CD14-positive monocyte (primary cell): ENCODE measurements at places on chromosomes 1 and 21. TPM values are rescaled to one million over a fixed set of nuclear protein-coding genes. Genes with fewer than 3 reads are reported as not detected.

Gene FAM110D
- polyA plus RNA-seq: not detected

- H3K36me3 ChIP-seq: peaks cover 22% of the 10 kb centered on the region
- peak overlapping the region; percentile 98 for H3K27ac ChIP-seq
- DNase-seq: no peak
- peak overlapping the region; percentile 59 for H3K4me3 ChIP-seq
- peaks cover 38% of the 10 kb centered on the region for H3K4me1 ChIP-seq
These were observed 598 bp upstream of the ADIPOR1 start for GRCh38 chr1:202958544-202959275.

Gene RPTN
- polyA plus RNA-seq: not detected in 2 replicates

GRCh38 chr1:109133815-109134214, 19.9 kb downstream of the ELAPOR1 start:
- no peaks in the 10 kb centered on the region for H3K27me3 ChIP-seq
- H3K36me3 ChIP-seq: no peaks in the 10 kb centered on the region
- DNase-seq: peak; percentile 75

GRCh38 chr1:32984455-32985171, 20.0 kb upstream of the RNF19B start:
- no peak overlapping the region for H3K4me3 ChIP-seq
- H3K36me3 ChIP-seq: no peaks in the 10 kb centered on the region
- peaks cover 95% of the 10 kb centered on the region for H3K4me1 ChIP-seq
- peak; percentile 90 for DNase-seq
- H3K27me3 ChIP-seq: no peaks in the 10 kb centered on the region

Gene RIPPLY3
- polyA plus RNA-seq: not detected

Gene PRAMEF5
- polyA plus RNA-seq: not detected

- DNase-seq: no peak
- no peaks in the 10 kb centered on the region for H3K27me3 ChIP-seq
- peaks cover 5% of the 10 kb centered on the region for H3K4me1 ChIP-seq
- no peak overlapping the region for H3K4me3 ChIP-seq
- no peak overlapping the region for H3K27ac ChIP-seq
These were observed 27.6 kb upstream of the KCNE2 start for GRCh38 chr21:34336245-34336644.

DNA sequence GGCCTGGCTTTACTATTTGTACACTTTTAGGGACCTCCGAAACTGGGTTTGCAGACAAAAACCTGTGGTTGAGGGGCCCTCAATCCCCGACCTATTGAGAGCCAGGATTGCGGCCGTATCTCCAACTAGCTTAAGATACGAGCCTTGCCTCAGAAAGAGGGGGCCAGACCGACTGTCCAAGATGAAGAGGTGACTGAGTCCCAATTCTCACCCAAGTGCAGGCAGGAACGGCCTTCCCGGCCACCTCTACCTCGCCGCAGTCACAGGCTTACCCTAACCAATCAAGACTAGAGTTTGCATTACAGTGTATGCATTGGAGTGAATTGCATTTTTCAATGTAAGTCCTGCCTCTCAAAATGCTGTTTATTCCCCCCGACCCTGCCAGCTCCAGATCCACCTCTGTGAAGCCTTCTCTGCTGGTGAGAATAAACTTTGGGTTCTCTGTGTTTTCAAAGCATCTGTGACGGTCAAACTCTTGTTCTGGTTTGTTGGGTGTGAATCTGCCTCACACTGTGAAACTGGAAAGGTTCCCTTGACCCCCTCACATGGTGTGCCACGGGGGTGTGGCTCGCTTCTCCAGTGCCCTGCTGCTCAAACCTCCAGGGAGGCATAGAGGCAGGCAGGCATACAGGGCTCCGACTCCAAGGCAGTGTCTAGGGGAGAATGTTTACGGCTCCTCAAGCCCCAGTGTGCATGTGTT, 62.2 kb upstream of the WLS start:
- no peak overlapping the region for H3K27ac ChIP-seq
- no peak overlapping the region for H3K4me3 ChIP-seq
- DNase-seq: no peak
- no peaks in the 10 kb centered on the region for H3K27me3 ChIP-seq
- peaks cover 27% of the 10 kb centered on the region for H3K4me1 ChIP-seq
- H3K36me3 ChIP-seq: no peaks in the 10 kb centered on the region

DNA sequence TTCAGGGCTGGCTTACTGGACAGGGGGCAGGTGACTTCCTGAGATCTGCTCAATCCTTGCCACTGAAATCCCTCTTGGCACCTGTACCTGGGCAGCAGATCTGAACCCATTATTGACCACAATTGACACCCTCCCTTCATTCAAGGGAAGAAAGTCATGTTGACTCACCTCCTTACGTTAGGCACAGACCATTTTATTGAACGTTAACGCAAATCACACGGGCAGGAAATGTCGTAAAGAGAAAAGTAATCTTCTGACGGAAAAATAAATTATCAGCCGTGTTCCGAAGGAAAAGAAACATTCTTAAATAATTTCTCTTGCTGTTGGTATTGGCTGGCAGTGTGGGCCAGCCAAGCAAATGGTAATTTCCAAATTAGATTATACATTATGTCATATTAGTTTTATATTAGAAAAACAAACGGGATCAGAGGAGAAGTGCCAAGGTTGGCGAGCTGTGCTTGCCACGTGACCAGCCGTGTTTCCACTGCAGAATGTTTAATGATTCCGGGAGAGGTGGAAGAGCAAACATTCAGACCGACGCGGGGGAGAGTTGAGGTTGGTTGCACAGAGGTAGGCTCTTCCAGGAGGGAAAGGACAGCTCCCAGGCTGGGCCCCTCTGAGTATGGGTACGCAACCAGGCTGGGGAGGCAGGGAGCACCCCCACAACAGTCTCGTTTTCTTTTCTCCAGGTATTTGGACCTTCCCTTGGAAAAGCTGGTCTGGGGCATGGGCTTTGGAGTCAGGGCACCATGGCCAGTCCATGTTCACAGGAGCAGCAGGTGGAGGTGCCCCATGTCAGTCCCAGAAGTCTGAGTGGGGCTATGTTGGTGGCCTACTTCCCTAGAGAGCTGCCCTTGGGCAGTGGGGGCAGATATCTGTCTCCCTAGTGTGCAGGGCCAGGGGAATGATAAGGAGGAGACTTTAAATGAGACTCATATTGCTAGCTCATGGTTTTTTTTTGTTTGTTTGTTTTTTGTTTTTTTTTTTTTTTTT, 121.1 kb downstream of the FOXD2 start:
- no peaks in the 10 kb centered on the region for H3K4me1 ChIP-seq
- H3K27ac ChIP-seq: no peak overlapping the region
- no peaks in the 10 kb centered on the region for H3K36me3 ChIP-seq

- H3K36me3 ChIP-seq: no peaks in the 10 kb centered on the region
- DNase-seq: peak; percentile 57
- H3K4me1 ChIP-seq: no peaks in the 10 kb centered on the region
- H3K4me3 ChIP-seq: no peak overlapping the region
These were observed 85.4 kb upstream of the OLIG2 start for GRCh38 chr21:32940079-32941014.

GRCh38 chr1:247056071-247056470, 22.5 kb downstream of the ZNF670 start:
- H3K4me1 ChIP-seq: no peaks in the 10 kb centered on the region
- H3K27ac ChIP-seq: no peak overlapping the region
- DNase-seq: no peak
- H3K4me3 ChIP-seq: no peak overlapping the region
- H3K36me3 ChIP-seq: peaks cover 8% of the 10 kb centered on the region
